ENCODE measurements at places on chromosomes 4 and X. TPM values are rescaled to one million over a fixed set of nuclear protein-coding genes. Genes with fewer than 3 reads are reported as not detected.

The PAGE2B gene
- not detected for total RNA-seq

The AREG gene
- not detected for total RNA-seq

The PSAPL1 gene
- not detected for total RNA-seq

The NRK gene
- total RNA-seq, result 4.7 TPM

The PDGFC gene
- 145 TPM for total RNA-seq

The CCNQ gene
- 42.8 TPM for total RNA-seq

The CENPU gene
- 16.8 TPM for total RNA-seq

The MAGEA12 gene
- total RNA-seq, result not detected

All from fibroblast of villous mesenchyme (primary cell).